Stimulated activated naive CD8-positive, alpha-beta T cell treated with anti-CD3 and anti-CD28 coated beads, Interleukin-15, Interleukin-2, amounts not matched to agents 100 U/mL and 50 U/mL, for 24 hours (primary cell): ENCODE measurements at places on chromosomes 1 and 21.

- peak; percentile 86 for DNase-seq
Observed at GRCh38 chr21:43975469-43976098, 36.5 kb upstream of the TRAPPC10 start.

- DNase-seq, result no peak
Observed at GRCh38 chr1:64959986-64960385, 6.4 kb downstream of the JAK1 start.

DNA sequence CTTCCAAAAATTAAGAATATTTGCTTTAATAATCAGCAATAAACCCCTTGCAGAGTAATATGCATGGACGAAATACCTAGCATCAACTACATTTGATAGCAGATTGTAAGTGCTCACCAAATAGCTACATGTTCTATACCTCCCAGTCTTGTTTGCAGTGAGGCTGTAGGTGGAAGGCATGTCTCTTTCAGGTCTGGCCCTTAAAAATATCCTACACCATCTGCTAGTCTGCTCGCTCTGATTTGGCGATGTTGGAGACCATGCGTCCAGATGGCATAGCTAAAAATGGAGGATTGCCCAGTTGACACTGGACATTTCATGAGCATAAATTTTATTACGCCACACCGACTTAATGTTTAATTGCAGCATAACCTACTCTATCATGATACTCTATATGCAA is 47.1 kb downstream of the SSX2IP start:
- DNase-seq, result no peak

DNA sequence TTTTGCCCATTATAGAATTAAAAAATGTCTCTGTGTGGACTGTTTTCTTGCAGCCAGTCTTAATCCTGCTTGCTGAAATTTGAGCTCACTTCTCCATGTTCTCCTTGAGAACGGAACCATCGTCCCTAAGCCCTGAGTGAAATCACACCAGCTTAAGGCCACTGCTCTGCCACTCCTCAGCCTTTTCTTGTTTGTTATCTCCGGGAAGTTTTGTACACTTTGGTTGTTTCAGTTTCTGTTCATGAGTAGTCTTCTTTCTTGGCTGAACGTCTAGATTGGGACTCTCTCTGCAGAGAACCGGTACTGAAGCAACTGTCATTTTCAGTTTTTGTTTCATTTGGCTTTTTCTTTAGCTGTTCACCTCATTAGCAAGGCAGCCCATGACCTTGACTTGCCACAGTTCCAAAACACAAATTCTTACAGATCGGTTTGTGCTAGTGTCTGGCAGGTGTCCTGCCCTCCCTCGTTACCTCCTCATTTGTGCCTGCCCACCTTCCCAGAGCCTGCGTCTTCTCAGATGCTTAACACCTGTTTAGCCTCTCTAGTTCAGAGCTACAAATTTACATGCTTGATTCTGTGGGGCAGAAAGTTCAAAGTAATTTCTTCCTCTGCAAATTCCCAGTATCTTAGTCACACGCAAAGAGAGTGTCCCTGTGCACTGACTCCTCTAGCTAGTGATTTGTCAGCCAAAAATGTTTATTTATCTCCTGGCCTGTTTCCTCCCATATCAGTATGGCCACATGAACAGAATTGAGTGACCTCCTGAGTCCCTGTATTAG is 12.4 kb downstream of the PSEN2 start:
- peak; percentile 29 for DNase-seq

DNA sequence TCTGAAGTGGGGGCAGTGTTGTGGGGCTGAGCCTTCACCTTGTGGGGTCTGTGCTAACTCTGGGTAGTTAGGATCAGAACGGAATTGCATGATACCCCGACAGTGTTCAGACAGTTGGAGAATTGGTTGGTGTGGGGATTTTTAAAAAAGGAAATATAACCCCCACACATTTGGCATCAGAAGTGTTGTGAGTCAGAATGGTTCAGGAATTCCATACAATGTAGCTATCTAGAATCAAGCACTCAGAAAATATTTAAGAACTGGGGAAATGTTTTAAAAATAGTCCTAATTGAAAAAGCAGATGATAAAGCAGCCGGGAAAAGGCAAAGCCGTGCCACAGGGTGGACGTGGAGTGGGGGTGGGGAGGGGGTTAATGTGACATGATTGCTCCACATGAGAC is 6.5 kb upstream of the S100A7 start:
- no peak for DNase-seq

DNA sequence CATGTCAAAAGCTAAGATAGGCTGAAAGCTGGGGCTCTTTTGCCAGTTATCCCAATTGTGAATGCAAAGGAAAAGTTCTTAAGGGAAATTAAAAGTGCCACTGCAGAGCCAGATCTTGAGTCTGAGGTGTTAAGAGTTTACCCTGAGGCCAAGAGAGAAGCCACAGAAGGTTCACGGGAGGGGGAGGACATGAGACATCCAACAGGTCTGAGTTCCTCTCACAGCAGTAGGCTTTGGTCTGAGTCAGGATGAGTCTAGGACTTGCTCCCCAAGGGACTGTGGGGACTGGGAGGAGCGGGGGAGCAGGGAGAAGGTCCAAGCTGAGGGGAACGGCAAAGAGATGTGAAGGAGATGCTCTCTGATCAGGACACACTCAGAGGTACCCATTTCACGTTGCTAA is 411.2 kb upstream of the CAMK1G start:
- DNase-seq, result no peak
